ENCODE measurements at places on chromosomes 11 and 22. TPM values are rescaled to one million over a fixed set of nuclear protein-coding genes. Genes with fewer than 3 reads are reported as not detected.

Gene OR8B2
- total RNA-seq: not detected

Gene DDTL
- 2.5 TPM for total RNA-seq

Gene PDGFD
- total RNA-seq: 5.0 TPM

Gene DBX1
- not detected for total RNA-seq

Gene NLRP6
- 1.7 TPM for total RNA-seq

Gene OR5B21
- total RNA-seq: not detected

Gene OVCH2
- total RNA-seq: 6.4 TPM

Gene MAJIN
- total RNA-seq: not detected

Gene OR10A2
- not detected for total RNA-seq

Gene POU2AF2
- not detected for total RNA-seq

Gene MMP7
- total RNA-seq: 16.0 TPM

Gene CCDC89
- 1.2 TPM for total RNA-seq

Gene CXCR5
- not detected for total RNA-seq

Gene SLC22A25
- not detected for total RNA-seq

Gene MYBPC3
- 0.96 TPM for total RNA-seq

Gene E2F8
- 0.38 TPM for total RNA-seq

Gene GUCY1A2
- 31.1 TPM for total RNA-seq

Gene SYT7
- 4.8 TPM for total RNA-seq

Gene HEPACAM
- 0.14 TPM for total RNA-seq

Gene PVALB
- 2.5 TPM for total RNA-seq

Gene TCN2
- total RNA-seq: 43.4 TPM

Gene PTH
- not detected for total RNA-seq

Gene SCGB1A1
- total RNA-seq: 5.4 TPM

Gene OR51B5
- total RNA-seq: not detected

Gene OR52J3
- total RNA-seq: not detected

Gene APOL5
- total RNA-seq: not detected

Gene OR4D5
- total RNA-seq: not detected

Gene PHETA2
- total RNA-seq: 15.4 TPM

Gene RIMBP3C
- total RNA-seq: 0.41 TPM

Gene ART1
- 0.29 TPM for total RNA-seq

Gene SLC16A8
- not detected for total RNA-seq

Gene SCN4B
- 7.2 TPM for total RNA-seq

Gene ABCC8
- 4.7 TPM for total RNA-seq

Gene CTSF
- total RNA-seq: 37.0 TPM

Gene TRIM44
- 67.2 TPM for total RNA-seq

Gene HIC2
- total RNA-seq: 5.1 TPM

Gene SERPIND1
- 0.58 TPM for total RNA-seq

Gene VPREB1
- total RNA-seq: not detected

Gene KRTAP5-8
- total RNA-seq: not detected

Measured in upper lobe of right lung (tissue), 1 donor.